Effector memory CD4-positive, alpha-beta T cell (primary cell): ENCODE measurements at places on chromosomes 5 and 9.
A peak's percentile ranks its signal among the peaks of the same experiment; 100 is the strongest.

- no peak for DNase-seq
Observed at GRCh38 chr5:151427258-151427657, 20.1 kb upstream of the SLC36A1 start.

- DNase-seq: no peak
Observed at GRCh38 chr5:38559428-38559827, 3.0 kb upstream of the LIFR start.

- DNase-seq: no peak
Observed at GRCh38 chr9:27408001-27408400, 111.1 kb upstream of the EQTN start.

DNA sequence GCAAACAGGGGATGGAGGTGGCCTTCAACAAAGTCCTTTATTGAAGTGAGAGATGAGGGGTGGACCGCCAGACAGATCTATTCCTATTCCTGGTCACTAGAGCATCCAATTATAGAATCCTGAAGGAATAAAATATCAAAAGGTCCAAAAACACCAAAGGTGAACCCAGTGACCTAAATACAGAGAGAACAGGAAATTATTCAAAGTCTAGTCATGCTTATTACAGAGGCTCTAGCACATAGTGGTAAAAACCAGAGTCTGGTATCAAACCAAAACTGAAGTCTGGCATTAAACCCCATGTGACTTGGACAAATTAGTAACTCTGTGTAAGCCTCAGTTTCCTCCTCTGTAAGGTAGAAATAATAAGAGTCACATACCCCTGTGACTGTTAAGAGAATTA, 100.5 kb upstream of the SNX2 start:
- no peak for DNase-seq

GRCh38 chr5:140996060-140996459, 29.8 kb downstream of the PCDHAC2 start:
- DNase-seq: no peak

GRCh38 chr5:142770650-142771609, 753 bp downstream of the ARHGAP26 start:
- peak; percentile 38 for DNase-seq

DNA sequence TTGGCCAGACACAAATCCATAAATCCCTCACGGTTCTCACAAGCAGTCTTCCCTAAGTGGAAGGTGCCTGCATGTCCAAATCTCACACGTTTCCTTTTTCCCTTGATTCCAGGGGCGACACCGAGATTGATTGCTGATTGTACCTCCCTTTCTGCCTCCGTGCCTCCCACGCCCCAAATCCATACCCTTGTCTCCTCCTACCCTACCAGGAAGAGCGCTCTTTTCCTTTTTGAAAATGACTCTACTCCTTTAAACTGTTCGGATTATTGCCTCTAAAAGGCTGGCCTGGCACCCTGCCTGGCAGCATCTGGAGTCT, 4.5 kb downstream of the STC2 start:
- no peak for DNase-seq

DNA sequence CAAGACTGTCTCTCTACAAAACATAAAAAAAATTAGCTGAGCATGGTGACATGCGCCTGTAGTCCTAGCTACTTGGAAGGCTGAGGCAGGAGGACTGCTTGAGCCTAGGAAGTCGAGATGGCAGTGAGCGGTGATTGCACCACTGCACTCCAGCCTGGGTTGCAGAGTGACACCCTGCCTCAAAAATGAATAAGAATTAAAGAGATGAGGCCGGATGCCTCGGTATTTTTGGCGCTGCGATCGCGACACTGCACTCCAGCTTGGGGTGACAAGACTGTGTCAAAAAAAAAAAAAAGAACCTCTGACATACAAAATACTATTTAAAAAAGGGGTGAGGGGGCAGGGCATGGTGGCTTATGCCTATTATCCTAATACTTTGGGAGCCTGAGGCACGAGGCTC, 7.3 kb downstream of the GPBP1 start:
- DNase-seq: no peak

DNA sequence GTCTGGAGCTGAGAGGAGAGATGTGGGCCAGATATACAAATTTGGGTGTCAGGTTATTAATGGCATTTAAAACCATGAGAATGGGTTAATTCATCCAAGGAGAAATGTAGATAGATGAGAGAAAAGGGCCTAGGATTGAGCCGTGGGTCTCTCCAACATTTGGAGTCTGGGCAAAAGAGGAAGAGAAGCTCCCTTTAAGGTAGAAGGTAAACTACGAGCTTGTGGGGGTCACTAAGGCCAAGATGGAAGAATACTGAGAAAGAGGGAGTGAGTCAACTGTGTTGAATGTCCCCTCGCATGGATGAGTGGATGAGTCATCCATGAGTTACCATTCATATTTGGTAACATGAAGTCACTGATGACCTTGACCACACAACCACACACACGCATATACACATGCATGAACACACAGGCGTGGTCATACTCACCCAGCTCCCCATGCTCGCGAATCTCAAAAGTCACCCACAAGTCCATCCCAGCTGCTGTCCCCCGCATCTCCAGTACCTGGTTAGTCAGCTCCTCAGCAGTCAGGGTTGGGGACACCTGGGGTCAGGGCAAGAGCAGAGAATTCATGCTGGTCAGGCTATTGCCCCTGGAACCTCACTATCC, 6.8 kb upstream of the FCHSD1 start:
- no peak for DNase-seq

GRCh38 chr5:174149989-174150388, 104.5 kb downstream of the NSG2 start:
- no peak for DNase-seq

DNA sequence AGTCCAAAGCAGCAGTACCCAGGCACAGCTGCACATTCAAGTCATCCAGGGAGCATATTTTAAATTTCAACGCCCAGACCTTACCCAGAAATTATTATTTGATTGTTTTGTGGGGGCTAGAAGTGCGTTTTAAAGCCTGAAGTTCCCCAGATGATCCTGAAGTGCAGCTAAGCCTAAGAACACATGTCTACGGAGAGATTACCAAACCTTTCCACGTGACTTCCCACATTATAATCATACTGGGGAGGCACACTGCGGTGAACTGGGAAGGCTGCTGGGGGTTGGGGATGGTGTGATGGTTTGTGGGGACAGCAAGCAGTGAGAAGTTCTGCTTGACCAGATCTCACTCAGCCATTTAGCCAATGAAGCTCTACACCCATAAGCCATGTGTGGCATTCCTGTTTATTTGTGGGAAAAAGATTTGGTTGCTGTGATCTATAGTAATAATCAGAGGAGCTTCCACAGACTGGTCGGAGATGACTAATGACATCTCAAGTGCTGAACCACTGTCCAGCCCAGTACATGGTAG, 93.4 kb upstream of the CDH6 start:
- no peak for DNase-seq

GRCh38 chr5:951940-952596, 56.5 kb upstream of the NKD2 start:
- no peak for DNase-seq

DNA sequence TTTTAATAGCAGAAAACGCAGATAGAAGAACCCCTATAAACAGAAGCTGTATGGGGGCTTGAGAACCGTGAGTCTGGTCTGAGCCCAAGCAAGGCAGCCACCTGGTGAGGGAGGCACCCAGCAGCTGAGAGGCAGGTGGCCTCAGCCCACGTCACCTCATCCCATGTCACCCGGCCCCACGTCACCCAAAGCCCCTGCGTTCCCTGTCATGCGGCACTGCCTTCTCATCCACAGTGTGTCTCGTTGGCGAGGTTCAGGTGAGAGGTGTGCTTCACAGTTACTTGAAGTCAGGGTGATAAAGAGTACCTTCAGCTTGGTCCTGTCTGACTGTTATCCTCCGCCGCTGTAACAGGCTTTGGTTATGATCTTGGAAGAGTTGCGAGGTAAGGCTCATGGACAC, 80.6 kb upstream of the IRX4 start:
- no peak for DNase-seq

DNA sequence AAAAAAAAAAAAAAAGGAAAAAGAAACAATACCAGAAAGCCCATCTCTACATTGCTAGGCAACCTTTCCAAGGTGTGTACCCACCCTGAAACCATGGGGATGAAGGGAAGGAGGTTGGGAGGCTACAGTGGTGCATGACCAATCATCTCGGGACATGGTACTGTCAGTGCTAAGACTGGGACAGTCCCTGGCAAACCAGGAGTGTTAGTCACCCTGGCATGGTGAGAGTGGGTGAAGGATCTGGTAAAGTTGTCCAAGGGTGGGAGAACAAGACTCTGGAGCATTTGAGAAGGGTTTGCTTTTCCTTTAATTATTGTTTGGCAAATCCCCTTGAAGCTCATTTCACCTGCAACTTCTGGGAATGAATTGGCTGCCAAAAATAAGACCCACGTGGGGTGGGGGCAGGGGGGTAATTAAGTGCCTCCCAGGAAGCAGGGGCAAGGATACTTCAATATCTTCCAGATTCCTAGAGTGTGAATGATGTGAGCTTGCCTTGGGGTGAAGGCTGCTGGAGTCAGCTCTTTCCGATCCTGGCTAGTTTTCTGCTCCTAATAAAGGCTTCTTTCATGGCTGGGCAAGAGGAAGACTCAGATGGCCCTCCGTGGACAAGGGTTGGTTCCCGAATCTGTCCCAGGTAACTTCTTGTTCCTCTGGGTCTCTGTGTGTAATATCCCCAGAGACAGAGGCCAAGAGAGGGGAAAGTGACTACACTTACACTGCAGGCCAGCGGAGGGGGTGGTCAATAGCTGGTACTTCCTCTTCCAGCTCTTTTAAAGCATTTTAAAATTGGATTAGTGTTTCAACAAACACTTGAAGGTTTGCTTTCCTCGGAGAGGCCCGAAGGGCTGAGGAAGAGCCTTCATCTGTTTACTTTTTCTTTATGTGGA, 61.6 kb upstream of the SPRY4 start:
- no peak for DNase-seq

GRCh38 chr5:80246001-80246758, 9.7 kb downstream of the SERINC5 start:
- no peak for DNase-seq

GRCh38 chr5:130155345-130156011, 251.2 kb downstream of the CHSY3 start:
- DNase-seq: no peak

- no peak for DNase-seq
Observed at GRCh38 chr9:25733336-25733982, 55.2 kb upstream of the TUSC1 start.

- DNase-seq: no peak
Observed at GRCh38 chr9:23380821-23381220, 445.2 kb downstream of the ELAVL2 start.

DNA sequence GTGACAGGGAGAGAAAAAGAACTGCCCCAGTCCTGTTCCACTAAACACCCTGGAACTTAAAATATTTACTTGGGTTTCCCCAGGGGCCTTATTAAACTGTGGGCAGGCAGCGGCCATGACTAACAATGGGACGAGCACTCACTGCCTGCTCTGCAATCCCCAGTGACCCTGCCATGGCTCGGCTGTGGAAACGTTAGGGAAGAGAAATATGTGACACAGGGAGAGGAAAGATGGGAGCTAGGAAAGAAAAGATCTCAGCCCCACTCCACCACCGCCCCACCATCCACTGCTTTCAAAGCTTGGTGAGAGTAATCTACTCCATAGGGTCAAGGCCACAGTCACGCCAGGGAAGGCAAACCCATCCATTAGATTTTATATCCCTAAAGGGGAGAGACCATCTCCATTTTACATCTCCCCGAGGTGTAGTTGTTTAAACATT, 117.6 kb downstream of the EFNA5 start:
- DNase-seq: no peak

DNA sequence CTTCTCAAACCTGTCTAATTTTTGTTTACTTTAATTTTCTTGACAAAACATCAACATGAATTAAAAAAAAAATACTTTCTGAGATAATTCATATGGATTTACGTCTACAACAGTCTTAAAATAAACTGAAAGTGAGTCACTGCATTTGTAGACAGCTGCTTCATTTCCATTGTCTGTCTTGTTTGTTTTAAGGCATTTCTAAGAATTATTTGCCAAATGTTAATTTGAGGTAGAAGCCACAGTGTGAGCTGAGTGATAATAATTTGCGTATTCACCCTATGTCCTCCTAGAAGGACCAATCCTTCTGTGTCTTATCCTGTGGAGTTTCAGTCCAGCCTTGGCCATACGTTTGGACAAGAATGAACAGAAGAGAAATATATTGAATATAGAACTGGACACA, 174.5 kb downstream of the CFAP90 start:
- DNase-seq: no peak

- DNase-seq: no peak
Observed at GRCh38 chr5:7690557-7690956, 160.4 kb downstream of the CFAP90 start.

DNA sequence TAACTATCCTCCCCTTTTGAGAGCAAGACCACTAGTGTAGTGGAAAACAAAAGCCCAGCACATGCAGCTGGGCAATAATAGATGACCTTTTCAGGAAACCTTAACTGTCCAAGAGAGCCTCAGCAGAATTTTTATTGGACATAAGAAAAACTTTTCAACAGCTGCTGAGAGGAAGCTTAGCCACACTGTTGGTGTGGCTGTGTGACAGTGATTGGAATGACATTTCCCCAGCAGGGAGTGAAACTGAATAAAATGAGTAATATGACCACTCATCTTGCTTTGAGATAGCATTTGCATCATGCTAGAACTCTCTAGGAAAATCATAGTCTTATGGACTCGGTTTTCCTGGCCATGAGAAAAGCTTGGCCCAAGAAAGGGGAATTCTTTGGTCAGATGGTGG, 687.8 kb downstream of the SLCO4C1 start:
- DNase-seq: no peak

- no peak for DNase-seq
Observed at GRCh38 chr9:127197861-127198430, 66.6 kb upstream of the GARNL3 start.

DNA sequence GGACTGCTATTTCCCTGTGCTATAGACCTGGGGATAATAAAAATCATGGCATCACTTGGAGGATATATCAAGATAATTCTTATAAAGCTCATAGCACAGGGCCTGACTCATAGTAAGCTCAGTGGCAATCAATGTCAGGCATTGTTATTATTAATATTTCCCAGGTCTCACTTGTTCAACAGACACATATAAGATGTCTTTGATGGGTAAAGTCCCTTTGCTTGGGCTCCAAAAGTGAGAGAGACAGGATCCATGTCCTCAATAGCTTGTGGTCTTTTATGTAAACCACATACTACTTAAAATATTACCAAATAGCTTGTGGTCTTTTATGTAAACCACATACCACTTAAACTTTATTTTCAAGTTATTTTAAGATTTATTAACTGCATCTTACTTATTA, 11.2 kb downstream of the SH3RF2 start:
- no peak for DNase-seq
